Body of pancreas (tissue), 4 donors: ENCODE measurements at places on chromosomes 2 and 18. TPM values are rescaled to one million over a fixed set of nuclear protein-coding genes. Genes with fewer than 3 reads are reported as not detected.

DNA sequence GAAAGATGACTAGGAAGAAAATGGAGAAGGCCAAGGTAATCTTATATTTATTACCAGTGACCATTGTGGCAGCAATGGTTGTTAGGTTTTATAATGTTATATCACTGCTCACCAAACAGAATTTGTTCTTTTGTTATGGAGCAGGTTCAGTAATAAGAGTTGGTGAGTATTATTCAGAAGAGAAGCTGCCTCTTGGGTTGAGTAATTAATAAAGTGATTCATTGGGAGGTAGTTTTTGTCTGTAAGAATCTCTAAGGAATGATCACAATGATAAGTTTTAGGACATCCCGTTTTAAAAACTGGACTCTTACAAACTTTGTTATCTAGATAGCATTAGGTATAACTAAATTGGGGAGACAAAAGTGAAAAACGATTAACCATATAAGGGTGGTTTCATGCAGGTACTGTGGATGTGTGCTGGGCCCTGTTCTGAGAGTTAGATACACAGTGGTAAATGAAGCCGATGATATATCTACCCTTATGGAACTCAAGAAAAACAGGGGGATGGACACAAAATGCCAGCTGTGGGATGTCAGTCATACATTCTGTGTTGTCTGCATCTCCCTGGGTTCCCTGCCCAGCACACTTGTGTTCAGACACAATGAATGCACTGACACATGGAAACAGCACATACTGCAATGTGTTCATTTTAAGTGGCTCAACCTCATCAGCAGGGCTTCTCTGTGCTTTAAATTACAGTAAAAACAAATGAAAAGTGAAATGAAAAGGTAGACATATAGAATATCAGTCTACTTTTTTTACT, 7.5 kb downstream of the MAP4K4 start:
- no peak for DNase-seq

- DNase-seq, result peak; percentile 64
These were observed 24.4 kb downstream of the CNOT11 start for GRCh38 chr2:101277111-101277510.

Gene PSMA8
- not detected for total RNA-seq

DNA sequence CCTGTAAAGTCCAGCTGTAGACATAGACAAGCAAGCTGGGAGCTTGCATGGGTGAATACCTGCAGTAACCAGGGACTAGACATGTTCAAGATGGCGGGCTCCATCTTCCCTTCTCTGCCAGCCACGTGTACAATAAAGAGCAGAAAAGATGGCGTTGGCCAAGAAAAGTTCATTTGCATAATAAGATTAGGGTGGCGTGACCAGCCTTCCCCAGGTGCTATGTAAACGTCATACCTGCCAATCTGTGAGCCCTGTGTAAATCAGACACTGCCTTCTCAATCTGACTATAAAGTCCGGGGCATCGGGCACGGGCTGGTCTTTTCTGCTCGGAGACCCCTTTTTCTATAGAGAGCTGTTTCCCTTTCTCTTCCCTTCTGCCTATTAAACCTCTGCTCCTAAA, 101.6 kb upstream of the XPO1 start:
- no peak for DNase-seq

GRCh38 chr18:11887328-11888128, 20.6 kb downstream of the MPPE1 start:
- DNase-seq, result no peak

DNA sequence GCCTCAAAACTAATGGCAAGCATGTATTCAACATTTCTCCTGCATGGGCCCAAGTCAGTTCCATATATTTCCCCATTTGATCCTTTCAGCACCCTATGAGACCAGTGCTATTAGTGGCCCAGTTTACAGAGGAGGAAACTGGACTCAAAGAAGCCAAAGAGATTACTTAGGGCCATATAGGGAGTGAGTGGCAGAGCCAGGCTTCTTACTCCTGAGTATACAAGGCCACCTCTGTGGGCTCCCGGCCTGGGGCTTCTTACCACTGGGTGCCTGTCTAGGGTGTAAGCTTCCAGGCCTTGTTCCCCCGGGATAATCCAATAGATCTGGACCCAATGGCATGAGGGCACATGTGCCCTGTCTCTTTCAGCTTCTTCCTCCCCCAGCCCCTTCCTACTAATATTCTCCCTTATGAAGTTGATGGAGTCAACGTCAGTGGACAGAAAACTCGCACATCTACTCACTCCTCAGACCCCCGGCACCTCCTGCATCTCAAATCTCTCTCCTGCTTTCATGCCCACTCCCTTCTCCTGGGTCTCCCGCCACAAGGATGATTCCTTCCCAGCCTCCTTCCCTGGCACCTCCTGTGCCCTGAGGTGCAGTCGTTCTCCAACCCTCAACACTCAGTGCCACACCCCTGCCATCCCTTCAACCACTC, 222.6 kb downstream of the ANAPC1 start:
- DNase-seq, result no peak

DNA sequence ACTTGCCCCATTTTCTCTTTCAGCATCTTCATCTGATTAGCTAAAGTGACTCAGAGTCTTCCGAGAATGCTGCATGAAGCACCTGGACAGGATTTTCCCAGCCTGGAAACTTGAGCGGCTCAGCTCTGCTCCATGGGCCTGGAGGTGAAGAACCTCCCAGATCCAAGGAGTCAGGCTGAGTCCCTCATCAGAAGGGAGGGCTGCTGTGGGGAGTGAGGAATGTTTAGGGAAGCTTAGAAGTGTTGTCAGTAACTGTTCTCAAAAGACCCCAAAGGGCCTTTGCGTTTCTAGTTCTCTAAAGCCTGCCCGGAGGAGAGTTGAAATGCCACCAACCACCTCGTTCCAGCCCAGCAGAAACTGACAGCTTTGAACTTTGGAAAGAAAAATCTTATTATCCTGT, 157.1 kb downstream of the CLIP4 start:
- no peak for DNase-seq

Gene PCGF1
- 16.5 TPM for total RNA-seq

DNA sequence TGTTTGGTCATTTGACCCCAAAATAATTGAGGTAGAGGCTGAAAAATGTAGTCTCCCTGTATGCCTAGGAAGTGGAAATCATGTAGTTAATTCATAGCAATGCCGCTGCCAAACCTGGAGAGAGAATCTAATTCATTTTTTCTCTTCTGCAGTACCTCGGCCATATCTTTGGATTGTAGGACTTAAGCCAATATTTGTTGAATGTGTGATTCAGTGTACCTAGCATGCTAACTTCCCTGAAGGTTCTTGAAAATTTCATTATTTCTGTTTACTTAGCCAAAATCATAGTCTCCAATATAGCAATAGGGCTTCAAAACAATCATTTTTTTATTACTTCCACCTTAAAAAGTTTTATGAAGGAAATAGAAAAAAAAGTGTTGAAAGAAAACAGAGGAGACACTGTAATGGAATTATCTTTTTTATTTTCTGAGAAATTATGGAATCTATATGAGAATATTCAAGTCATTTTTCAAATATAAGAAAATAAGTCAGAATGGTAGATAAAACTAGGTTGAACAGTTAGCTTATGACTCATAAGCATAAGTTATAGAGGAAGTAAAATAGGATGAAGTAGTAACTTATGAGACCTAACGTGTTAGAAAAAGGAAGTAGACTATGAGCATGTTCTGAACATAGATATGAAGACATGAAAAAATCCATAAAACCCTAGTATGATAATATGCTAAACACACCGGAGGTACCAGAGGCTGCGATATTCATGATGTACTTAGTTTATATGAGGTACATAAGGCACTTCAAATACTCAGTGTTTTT, 35.2 kb upstream of the CDH19 start:
- no peak for DNase-seq

Gene FOXI3
- not detected for total RNA-seq

GRCh38 chr2:196515608-196516007, 123.9 kb upstream of the CCDC150 start:
- no peak for DNase-seq

DNA sequence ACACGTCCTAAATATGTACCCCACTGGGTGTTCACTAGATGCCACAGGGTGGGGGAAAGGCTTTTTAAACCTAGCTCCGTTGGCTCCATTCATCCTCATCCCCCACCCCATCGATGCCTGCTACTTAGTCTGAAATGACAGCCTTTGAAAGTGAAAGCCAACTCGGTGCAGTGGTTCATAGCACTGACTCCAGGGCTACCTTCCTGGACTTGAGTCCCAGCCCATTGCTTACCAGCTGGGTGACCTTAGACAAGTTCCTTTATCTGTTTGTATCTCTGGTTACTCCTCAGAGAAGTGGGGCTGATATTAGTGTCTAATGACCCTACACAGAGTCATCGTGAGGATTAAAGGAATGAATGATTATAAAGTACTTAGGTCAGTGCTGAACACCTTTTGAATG, 24.4 kb downstream of the EHD3 start:
- DNase-seq, result no peak

- no peak for DNase-seq
These were observed 217.7 kb downstream of the GBX2 start for GRCh38 chr2:235950473-235950809.

Gene SCTR
- 69.0 TPM for total RNA-seq

Gene LIPG
- total RNA-seq, result 0.52 TPM

Gene ANKRD30B
- total RNA-seq, result 5.9 TPM

DNA sequence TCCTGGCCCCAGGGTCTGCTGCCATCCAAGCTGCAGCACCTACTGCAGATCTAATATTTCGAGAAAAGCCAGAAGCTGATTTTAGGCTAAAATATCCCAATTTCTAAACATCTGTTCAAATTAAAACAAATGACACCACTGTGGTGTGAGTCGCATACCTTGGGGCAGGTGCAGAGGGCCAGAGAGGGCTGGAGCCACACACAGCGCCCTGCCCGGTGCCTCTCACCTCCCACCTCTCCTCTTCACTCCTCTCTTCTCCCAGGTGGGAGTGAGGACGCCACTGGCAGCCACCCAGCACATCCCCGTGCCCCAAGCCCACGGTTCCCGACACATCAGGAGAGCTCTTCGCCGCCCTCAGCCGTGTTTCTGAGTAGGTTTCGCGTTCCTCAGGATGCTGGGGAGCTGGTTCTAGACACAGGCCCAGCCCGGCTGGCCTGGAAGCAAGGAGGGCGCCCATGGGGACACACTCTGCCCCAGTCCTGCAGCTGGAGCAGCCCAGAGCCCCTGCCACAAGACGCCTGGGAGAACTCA, 21.4 kb downstream of the THAP4 start:
- no peak for DNase-seq

DNA sequence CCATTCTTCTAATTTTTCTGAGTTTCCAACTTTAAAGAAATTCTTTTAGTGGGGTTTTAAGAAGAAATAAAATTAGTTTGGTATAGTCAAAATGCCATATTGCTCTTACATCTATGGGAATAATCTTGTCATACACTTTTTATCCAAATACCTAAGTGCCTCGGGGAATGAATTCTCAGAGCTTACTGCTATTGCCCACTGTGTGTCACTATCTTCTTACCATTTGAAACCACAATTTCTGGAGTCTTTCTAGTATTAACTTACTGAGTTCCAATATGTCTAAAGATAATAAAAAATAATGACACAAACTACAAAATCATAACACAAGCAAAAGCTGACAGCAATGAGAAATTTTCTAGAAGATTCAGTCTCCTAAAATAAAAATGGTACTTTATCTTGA, 23.7 kb upstream of the DNAH6 start:
- DNase-seq, result no peak

GRCh38 chr2:215917953-215918620, 95.3 kb downstream of the MREG start:
- no peak for DNase-seq

- DNase-seq, result no peak
These were observed 68.0 kb downstream of the LDLRAD4 start for GRCh38 chr18:13286456-13287125.

GRCh38 chr2:180571559-180571958, 408.8 kb upstream of the UBE2E3 start:
- no peak for DNase-seq

GRCh38 chr2:7694076-7694985, 777.1 kb downstream of the RNF144A start:
- DNase-seq, result no peak

Gene DNAH7
- 7.8 TPM for total RNA-seq

Gene SLC30A3
- not detected for total RNA-seq

GRCh38 chr2:238097201-238097987, 2.7 kb upstream of the ESPNL start:
- no peak for DNase-seq

GRCh38 chr2:11097038-11097720, 58.1 kb upstream of the SLC66A3 start:
- DNase-seq, result no peak

Gene MC2R
- not detected for total RNA-seq

DNA sequence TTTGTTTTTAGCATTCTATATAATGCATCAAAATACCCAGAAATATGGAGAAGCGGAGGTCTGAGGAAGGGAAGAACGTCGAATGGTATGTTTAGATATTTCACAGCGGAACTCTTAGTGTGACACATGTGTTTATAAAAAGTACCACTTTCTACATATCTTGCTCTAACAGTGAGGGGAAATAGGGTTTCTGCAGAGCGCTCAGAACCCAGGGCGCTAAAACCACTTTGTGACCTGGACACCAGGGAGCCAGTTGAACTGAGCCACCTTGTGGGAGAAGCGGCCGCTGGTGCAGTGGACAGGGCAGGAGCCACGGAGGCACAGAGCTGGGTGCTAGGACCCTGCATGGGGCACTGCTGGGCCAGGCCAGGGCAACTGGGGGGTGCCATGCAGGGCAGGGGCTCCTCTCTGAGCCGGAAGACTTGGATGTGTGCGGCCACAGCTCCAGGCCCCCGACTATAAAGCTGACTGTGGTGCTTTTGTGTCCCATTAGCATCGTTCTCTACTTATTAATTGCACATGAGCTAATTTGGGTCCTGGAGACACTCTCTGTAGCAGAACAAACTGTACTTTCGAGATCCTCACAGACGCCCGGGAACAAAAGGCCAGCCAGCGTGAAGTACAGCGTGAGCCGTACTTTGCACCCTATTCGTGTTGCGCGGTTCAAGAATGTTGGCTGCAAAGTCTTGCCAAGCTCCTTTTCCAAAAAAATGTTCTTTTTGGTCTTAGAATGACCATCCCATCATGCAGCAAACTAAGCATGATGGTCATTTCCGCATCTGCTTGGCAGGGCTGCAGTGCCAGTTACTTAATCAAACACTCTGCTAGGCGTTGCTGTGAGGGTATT, 151.9 kb upstream of the ALKAL2 start:
- no peak for DNase-seq

Gene KCNJ3
- total RNA-seq, result 0.33 TPM

DNA sequence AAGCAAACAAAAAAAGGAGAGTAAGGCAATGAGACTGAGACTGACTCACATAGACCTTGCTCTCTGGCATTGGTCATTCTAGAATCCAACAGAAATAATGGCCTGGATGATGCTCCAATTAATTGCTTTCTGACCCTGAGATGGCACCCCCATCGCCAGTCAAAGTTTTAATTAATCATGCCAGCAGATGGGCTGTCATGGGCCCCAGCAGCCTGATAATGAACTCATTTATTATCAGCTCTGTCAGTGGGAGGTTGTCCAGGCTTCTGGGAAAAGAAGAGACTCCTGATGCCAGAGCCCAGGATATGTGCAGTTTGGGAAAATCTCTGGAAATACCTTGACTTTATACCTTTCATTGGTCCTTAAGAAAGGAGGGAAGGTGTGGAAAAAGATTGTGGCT, 115.2 kb downstream of the XRCC5 start:
- no peak for DNase-seq
